Left kidney (tissue), 8 donors: ENCODE measurements at places on chromosomes 2 and 18. TPM values are rescaled to one million over a fixed set of nuclear protein-coding genes. Genes with fewer than 3 reads are reported as not detected.

Gene PJVK
- polyA plus RNA-seq = 19.3 TPM

Gene CYS1
- polyA plus RNA-seq = 83.0 TPM

Gene LRRTM1
- polyA plus RNA-seq = 19.8 TPM

Gene PTH2R
- polyA plus RNA-seq = 62.4 TPM

Gene CTIF
- 18.9 TPM for polyA plus RNA-seq

Gene GRHL1
- polyA plus RNA-seq = 7.2 TPM

Gene GPR35
- polyA plus RNA-seq = 2.9 TPM

Gene ACADL
- 31.5 TPM for polyA plus RNA-seq

Gene C2orf15
- polyA plus RNA-seq = 12.8 TPM

Gene OSBPL1A
- polyA plus RNA-seq = 58.0 TPM

Gene COL4A4
- 48.6 TPM for polyA plus RNA-seq

Gene FTCDNL1
- polyA plus RNA-seq = 1.2 TPM

Gene FAM136A
- 79.8 TPM for polyA plus RNA-seq

Gene MC2R
- not detected for polyA plus RNA-seq

Gene SALL3
- polyA plus RNA-seq = 9.6 TPM

Gene TWIST2
- 2.4 TPM for polyA plus RNA-seq

Gene ERICH2
- 2.4 TPM for polyA plus RNA-seq

Gene TSN
- 108 TPM for polyA plus RNA-seq

Gene NT5DC4
- polyA plus RNA-seq = 0.83 TPM
